ENCODE measurements at places on chromosomes 5 and 9. TPM values are rescaled to one million over a fixed set of nuclear protein-coding genes. Genes with fewer than 3 reads are reported as not detected.

The BTNL8 gene
- not detected for total RNA-seq

- no peak for DNase-seq
These were observed 105.5 kb downstream of the PDE6A start for GRCh38 chr5:149838881-149839739.

GRCh38 chr9:78463750-78464149 lies 166.8 kb downstream of the PSAT1 start:
- no peak for DNase-seq

GRCh38 chr5:140032296-140032695 lies 10.8 kb downstream of the NRG2 start:
- DNase-seq, result no peak

Data from activated CD4-positive, alpha-beta memory T cell treated with anti-CD3 and anti-CD28 coated beads, Interleukin-2, amount 10 ng/mL, durations not matched to agents 7 days and 5 days (primary cell).